ENCODE measurements at places on chromosomes 16 and 17.

- DNase-seq: no peak
Observed at GRCh38 chr17:65404761-65405160, 156.7 kb downstream of the AXIN2 start.

DNA sequence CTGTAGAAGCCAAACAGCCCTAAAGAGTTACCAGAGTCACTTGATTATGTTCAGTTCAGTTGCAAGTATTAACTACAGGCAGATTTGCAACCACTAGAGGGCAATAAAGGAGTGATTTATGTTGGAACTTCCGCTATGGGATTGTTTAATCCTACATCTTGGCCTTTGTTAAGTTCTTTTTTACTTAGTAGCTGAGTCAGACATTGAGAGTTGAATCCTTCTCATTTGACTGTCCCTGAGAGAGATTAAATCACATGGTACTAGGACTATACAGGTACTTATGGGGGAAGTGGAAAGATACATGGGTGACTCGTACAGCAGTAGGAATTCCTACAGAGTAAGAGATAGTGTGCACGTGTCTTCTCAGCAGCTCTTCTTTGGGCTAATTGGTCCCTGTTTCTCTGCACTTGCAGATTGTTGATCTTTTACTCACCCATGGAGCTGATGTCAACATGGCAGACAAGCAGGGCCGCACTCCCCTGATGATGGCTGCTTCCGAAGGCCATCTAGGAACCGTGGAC is 40.3 kb downstream of the CYB561 start:
- DNase-seq: no peak

GRCh38 chr16:73504591-73505575 is 457.0 kb upstream of the ZFHX3 start:
- DNase-seq: no peak

- DNase-seq: no peak
Observed at GRCh38 chr16:57611181-57611580, 17.2 kb upstream of the ADGRG1 start.

GRCh38 chr16:4052801-4053293 is 63.4 kb downstream of the ADCY9 start:
- no peak for DNase-seq

DNA sequence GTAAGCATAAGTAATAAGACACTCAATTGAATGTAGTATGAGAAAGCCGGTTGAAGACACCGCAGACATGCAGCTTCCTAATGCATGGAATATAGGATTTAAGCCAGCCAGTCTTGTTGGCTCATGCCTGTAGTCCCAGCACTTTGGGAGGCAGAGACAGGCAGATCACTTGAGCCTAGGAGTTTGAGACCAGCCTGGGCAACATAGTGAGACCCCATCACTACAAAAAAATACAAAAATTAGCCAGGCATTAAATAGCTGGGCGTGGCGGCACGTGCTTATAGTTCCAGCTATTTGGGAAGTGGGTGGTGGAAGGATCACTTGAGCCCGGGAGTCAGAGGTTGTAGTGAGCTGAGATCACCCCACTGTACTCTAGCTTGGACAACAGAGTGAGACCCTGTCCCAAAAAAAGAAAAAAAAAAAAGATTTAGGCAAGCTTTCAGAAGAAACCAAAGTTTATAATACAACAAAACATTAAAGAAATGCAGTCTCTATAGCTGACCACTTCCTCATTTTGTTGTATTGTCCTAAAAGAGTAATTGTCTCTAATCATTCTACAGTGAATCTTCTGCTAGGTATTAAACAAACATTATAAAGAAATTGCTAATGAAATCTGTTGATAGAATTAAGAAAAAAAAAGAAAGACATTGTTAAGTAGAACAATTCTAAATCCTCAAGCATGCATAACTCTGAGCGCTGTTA is 68.6 kb upstream of the KIFC3 start:
- no peak for DNase-seq

GRCh38 chr16:66703406-66704215 is 7.1 kb upstream of the CMTM4 start:
- DNase-seq: no peak

- DNase-seq: no peak
Observed at GRCh38 chr16:9012848-9013507, 49.3 kb upstream of the USP7 start.

DNA sequence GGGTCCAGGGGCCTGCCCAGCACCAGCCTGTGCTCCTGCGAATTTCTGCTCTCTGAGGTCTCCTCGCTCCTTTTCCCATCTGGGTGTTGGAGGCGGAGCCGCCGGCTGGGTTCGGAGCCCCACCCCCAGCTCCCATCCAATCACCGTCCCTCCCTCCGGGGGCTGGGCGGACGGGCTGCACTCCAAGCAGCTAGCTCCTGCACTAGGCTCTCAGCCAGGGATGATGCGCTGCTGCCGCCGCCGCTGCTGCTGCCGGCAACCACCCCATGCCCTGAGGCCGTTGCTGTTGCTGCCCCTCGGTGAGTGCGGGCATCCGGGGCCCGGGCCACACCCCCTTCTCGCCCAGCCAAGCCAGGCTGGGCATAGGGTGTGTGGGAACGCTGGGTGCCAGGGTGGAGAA is at the start of gene NRN1L:
TSS of gene NRN1L (plus strand) at position 202 of the 400 bp plus-strand sequence. CDS start at position 221, 19 bp downstream.
- no peak for DNase-seq

DNA sequence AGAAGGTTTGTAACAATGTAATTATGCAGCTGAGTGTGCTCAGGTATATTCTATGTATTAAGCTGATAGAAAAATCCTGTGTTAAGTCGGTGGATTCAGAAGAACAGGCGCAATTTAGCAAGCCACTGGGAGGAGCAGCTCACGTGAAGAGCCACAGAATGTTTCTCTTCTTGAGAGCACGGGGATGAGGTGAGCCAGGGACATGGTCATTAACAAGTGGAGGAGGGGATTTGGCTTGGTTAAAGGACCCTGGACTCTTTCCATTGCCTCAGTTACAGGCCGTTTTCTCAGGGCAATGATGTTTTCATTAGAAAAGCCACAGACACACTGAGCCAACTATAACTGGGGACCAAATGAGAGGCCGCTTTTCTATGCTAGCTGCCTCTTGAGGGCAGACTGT is 178.7 kb downstream of the SNX29 start:
- DNase-seq: no peak

- peak; percentile 61 for DNase-seq
Observed at GRCh38 chr16:88566158-88566557, 4.0 kb upstream of the ZC3H18 start.

DNA sequence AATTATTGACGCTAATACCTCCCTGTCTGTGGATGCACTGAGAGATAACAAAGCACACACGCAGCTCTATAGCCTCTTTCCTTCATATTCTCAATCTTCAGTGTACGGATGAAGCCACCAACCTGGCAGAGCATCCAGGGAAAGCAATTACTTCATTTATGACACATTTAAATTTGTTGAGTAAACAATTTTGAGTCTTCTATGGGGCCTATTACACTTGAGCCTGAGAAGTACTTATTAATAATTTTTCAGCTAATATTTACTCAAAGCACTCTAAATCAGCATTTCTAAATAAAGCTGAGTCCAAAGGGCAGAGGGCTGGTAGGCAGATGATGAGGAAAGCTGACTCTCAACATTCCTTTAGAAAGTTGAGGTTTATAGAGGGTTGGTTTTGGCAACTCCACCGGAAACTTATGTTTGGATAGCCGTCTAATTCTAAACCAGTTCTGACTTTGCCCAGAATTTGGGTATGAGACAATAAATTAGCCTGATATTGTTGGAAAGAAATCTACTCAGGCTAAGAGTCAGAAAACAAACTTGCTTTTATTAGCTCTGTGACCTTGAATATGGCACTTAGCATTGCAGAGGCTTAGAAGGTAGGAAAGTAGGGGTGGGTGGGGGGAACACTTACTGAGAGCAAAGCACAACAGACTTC is 643.5 kb downstream of the CDH11 start:
- DNase-seq: no peak

DNA sequence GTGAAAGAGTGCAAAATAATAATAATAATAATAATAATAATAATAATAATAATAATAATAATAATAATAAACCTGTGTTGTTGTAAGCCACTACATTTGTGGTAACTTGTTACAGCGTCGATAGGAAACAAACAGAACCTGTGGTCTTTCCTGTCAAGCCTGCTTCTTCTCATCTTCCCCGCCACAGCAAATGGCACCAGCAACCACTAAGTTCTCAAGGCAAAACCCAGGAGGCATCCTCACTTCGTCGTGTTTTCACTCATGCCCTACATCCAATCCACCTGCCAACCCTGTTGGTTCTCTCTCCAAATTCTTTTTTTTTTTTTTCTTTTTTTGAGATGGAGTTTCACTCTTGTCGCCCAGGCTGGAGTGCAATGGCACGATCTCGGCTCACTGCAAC is 34.2 kb downstream of the ITGAE start:
- DNase-seq: no peak

DNA sequence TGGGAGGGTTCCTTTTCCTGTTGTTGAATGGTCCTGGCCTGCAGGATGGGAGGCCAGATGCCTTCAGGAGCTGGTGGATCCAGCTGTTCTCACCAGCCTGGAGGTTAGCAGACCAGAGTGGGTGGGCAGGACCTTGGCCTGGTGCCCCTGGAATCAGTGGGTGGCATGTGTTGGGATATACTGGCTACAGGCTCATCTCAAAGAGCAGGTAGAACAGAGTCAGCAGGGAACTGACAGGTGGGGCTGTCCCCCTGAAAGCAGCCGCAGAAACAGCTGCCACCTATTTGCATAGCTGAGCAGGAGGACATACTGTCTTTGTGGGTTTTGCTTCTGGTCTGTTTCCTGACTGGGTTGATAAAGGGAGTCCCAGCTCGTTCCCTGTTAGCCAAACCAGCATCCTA is 144.1 kb downstream of the RAB11FIP4 start:
- DNase-seq: no peak

DNA sequence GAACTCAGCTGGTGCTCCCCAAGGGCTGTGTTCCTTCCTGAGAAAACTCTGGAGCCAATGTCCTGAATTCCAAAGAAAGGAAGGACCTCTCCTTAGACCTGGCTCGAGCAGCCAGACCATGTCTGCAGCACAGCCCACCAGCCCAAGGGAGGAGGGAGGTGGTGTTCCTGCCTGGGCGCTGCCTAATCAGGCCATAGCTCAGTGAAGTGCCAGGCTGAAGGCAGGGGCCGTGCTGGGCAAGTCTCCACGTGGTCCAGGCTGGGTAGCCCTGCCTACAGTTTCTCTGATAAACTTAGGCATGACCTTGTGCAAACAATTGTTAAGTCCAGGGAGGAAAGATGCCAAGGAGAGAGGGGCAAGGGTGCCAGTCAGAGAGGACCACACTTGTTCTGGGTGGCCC is 76.8 kb downstream of the MPRIP start:
- DNase-seq: no peak
